Stimulated activated CD8-positive, alpha-beta memory T cell treated with anti-CD3 and anti-CD28 coated beads, Interleukin-15, amount 100 ng/mL, for 24 hours (primary cell): ENCODE measurements at places on chromosomes 6 and 20.

- no peak for DNase-seq
Observed at GRCh38 chr6:35977308-35977707, 47.1 kb downstream of the SLC26A8 start.

- no peak for DNase-seq
Observed at GRCh38 chr20:53865901-53866793, 204.2 kb downstream of the BCAS1 start.

GRCh38 chr20:57638173-57638894 lies 18.1 kb upstream of the ZBP1 start:
- no peak for DNase-seq

- DNase-seq, result no peak
Observed at GRCh38 chr6:141307309-141307998, 825.3 kb upstream of the GJE1 start.

GRCh38 chr20:40650707-40651106 lies 38.3 kb downstream of the MAFB start:
- no peak for DNase-seq

DNA sequence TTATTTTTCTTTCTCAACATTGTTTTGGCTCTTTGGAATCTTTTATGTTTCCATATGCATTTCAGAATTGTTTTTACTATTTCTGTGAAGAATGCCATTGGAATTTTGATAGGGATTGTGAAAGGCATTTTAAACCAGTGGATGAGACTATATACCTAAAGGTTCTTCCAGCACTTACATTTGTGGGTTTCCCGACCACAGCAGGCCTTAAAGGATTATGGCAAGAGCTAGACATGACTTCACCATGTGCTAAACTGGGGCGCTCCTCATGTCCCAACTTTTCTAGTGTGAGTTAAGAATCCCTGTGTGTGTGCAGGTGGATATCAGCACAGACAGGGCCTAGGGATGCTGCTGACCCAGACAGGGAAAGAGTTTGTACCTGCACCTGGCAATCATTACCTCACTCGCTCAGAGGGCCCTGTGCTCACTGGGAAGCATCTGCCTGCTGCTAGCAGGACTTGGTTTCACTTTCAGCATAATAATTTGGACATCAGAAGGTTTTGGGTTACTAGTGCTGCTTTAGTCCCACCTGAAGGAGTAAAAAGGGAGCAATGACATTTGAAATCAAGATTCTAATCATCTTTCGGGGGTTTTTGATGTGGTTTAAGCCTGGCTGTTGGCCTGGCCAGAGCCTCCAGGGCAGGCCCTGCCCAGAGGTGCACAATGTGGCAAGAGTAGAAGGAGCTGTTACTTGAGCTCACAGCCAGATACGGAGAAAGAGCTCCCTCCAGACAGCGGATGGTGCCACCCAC lies 137.1 kb downstream of the CDC5L start:
- DNase-seq, result no peak
